DMS53 (cell line): ENCODE measurements at places on chromosomes 5 and 9.

DNA sequence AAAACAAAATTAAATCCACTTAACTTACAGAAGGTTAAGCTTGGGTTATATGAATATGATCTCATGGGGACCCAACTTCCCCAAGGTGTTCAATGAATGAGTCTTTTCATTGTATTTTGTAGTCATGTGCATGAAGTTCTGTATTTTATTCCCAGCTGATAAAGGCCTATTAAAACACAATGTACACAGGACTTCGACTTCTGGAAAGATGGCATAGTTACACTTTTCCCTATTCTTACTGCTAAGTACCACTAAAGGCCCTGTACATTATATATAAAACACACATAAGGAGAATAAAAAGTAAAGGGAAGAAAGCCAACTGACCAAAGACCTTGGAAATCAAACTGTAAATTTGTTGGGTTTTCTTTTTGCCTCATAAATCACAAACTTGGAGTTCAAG is 222.4 kb downstream of the SAXO1 start:
- DNase-seq, result no peak

DNA sequence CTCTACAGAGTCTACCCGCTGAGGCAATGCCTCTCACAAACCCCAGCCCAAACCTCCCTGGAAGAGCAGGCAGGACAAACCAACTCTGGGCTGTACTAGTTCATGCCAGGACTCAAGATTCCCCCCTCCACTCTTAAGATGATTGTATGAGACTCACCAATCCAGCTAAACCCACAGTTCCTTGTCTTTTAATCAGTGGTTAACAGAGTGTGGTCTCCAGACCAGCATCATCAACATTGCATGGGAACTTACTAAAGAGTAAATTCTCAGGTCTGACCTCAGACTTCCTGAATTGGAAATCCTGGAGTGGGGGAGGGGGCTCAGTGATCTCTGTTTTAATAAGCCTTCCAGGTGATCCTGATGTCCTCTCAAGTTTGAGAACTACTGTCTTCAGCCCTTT is 240.9 kb downstream of the GAS1 start:
- DNase-seq, result no peak

DNA sequence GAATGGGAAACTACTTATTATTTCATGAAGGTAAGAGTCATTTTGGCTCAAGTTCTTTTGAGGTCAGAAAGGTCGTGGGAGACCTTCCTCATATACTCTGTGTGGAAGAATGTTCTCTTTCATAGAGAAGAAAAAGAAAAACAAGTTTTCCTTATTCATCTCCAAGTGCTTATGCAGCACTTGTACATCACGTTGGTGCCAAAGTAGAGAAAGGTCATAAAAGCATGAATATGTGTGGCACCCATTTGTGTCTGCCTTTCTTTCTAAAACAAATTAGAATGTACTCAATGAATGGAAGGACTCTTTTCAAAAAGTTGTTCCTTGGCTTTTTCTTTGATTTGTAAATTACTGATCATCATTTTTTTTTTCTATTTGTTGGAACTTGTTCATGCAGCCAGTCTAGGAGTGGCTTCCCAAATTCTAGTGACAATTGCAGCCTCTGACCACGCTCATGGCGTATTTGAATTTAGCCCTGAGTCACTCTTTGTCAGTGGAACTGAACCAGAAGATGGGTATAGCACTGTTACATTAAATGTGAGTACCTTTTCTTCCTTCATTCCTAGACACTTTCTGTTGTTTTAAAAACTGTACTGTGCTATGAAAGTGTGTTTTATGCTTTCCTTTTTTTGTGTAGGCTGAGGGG is 122.4 kb downstream of the ADGRV1 start:
- DNase-seq, result no peak

GRCh38 chr5:177111720-177112394 is 21.7 kb upstream of the NSD1 start:
- DNase-seq, result peak; percentile 72
